GM04504 (cell line): ENCODE measurements at places on chromosomes 2 and 18.

- DNase-seq = peak; percentile 28
These were observed 209.2 kb downstream of the ZNF407 start for GRCh38 chr18:74806700-74807416.

- DNase-seq = no peak
These were observed 216.9 kb downstream of the MYO3B start for GRCh38 chr2:170394641-170395387.

GRCh38 chr2:20738772-20739171 is 71.8 kb downstream of the GDF7 start:
- no peak for DNase-seq

DNA sequence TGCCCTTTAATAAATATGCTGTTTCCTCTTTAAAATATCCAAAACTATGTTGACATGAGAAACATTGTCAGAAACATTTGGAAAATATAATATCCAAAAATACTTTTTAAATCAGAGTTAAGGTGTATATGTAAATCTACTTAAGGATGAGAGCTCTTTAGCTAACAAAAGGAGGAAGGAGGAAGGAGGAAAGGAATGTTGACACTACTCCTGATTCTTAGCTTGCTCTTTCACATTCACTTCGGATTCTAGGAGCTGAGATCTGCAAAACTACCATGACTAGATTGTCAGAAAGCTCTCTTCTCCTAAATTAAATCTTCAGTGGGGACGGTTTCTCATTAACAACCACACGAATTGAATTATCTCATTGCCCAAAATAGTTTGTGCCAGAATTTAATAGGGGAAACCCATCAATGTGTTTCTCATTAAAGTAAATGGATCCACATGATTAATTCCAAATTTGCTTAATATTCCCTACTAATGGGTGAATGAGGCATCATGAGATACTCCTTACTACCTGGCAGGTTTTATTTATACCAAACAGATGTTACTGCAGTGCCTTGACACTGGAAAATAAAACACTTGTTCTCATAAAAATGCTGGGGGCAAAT is 509.1 kb downstream of the MBD2 start:
- DNase-seq = no peak

DNA sequence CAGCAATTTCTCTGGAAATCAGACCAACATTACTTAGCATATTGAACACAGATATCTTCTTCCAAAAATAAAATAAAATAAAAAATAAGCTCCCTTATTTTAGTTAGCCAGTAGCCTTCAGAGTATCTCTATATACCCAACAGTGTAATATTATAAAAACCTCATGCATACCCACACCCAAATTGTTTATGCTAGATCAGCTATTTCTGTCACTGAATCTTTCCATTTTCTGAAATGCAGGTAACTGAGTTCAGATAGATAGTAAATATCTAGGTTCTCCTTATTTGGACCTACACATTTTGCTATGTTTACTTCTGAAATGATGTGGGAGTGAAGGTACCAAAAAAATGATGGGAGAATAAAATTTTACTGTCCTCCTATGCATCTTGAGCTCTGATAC is 39.9 kb downstream of the TTC21B start:
- no peak for DNase-seq

DNA sequence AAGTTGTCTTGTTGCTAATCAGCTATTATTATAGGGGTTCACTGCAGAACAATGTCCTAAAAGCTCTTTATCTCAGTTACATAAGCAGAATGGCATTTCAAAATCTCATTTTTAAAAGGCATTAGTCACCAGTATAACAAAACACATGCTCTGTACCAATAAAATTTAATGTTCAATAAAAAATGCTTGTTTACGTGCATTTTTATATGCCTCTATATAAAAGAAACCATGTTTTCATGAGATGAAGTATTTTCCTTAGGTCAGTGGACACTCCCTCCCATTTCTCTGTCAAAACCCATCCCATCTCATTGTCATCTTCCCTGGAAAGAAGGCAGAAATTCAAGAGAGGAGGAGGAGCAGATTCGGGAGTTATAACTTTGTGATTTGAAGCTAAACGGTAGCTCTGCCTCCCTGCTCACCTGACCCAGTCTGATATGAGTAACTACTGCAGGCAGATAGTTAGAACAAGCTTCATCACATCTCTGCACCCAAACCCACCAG is 231.9 kb upstream of the SIX2 start:
- DNase-seq = peak; percentile 67

DNA sequence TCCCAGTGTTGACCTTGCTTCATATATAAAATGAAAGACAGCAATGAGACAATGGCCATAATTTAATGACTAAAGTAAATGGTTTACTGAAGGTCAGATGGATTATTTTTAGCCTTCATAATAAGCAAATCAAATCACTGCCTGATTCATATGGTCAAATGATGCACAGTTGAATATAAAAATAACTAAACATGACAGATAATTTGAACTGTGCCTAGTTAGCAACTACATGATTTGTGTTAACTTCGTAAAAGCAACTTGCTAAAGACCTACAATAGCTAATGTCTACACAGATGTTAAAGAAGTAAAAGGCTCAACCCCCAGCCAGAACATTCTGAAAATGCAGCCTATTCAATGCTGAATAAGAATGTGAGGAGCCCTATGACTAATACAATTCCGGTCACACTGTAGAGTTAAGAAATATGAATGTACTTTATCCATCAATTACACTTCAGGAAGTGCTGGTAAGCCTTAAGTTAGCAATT is 590.8 kb upstream of the CDH2 start:
- DNase-seq = peak; percentile 30
